ENCODE measurements at places on chromosomes 11 and 22. TPM values are rescaled to one million over a fixed set of nuclear protein-coding genes. Genes with fewer than 3 reads are reported as not detected.

MS4A7 gene
- 1.0 TPM for polyA plus RNA-seq

LGR4 gene
- not detected for polyA plus RNA-seq

KLHL35 gene
- 0.41 TPM for polyA plus RNA-seq

GRAP2 gene
- 46.0 TPM for polyA plus RNA-seq

MICAL2 gene
- 35.0 TPM for polyA plus RNA-seq

DNA sequence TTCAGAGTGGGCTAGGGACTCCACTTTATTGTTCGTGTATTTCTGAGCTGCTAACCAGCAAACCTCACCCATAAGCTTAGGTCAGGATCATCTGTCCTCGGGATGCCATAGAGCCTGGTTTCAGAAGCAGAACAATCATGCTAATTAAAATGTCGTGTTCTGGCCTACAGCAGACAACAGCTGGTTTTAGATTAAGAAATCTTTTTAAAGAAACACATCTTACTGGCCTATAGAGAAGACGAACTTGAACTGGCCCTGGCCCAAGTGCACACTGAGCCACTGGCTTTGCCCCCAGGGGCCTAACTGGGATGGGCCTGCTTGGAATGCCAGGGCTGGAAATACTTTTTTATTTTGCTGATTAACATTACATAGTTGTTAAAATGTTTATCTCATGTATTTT is 63.2 kb downstream of the ALX4 start:
- no peaks in the 10 kb centered on the region for H3K27me3 ChIP-seq
- peaks cover 69% of the 10 kb centered on the region for H3K36me3 ChIP-seq
- peaks cover 8% of the 10 kb centered on the region for H3K4me1 ChIP-seq

GRCh38 chr11:67662142-67662834 is 11.8 kb upstream of the ACY3 start:
- no peaks in the 10 kb centered on the region for H3K4me1 ChIP-seq
- no peak for DNase-seq
- H3K36me3 ChIP-seq, result no peaks in the 10 kb centered on the region
- H3K27ac ChIP-seq, result no peak overlapping the region
- no peaks in the 10 kb centered on the region for H3K27me3 ChIP-seq

- no peak for DNase-seq
- H3K36me3 ChIP-seq, result no peaks in the 10 kb centered on the region
- H3K27ac ChIP-seq, result no peak overlapping the region
- no peak overlapping the region for H3K4me3 ChIP-seq
Observed at GRCh38 chr11:131371791-131372104, 1.3 kb downstream of the NTM start.

DNA sequence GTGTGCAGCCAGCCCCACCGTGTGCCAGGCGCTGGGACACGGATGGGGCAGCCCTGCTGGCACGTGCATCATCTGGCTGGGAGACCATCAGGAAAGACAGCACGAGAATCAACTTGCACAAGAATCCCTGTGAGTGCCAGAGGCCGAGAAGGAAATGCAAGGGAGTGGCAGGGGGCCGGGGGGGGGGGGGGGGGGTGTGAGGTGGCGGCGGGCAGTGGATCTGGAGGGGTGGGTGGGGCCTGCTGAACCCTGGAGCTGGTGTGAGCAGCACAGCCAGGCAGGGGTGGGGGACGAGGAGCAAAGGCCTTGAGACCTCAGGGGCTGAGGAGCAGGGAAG is 14.0 kb upstream of the FLRT1 start:
- peaks cover 2% of the 10 kb centered on the region for H3K27me3 ChIP-seq
- DNase-seq, result no peak
- no peaks in the 10 kb centered on the region for H3K4me1 ChIP-seq
- H3K36me3 ChIP-seq, result no peaks in the 10 kb centered on the region

- no peaks in the 10 kb centered on the region for H3K36me3 ChIP-seq
- H3K4me3 ChIP-seq, result no peak overlapping the region
- no peaks in the 10 kb centered on the region for H3K27me3 ChIP-seq
- no peaks in the 10 kb centered on the region for H3K4me1 ChIP-seq
- DNase-seq, result no peak
Observed at GRCh38 chr22:44410451-44410991, 87.5 kb downstream of the RTL6 start.

- no peak overlapping the region for H3K27ac ChIP-seq
- DNase-seq, result no peak
- H3K36me3 ChIP-seq, result peaks cover 9% of the 10 kb centered on the region
- H3K4me3 ChIP-seq, result no peak overlapping the region
- no peaks in the 10 kb centered on the region for H3K27me3 ChIP-seq
Observed at GRCh38 chr11:126257764-126258163, 10.9 kb downstream of the SRPRA start.

- peak overlapping the region; percentile 69 for H3K27ac ChIP-seq
- H3K4me1 ChIP-seq, result peaks cover 18% of the 10 kb centered on the region
- peak; percentile 70 for DNase-seq
- H3K27me3 ChIP-seq, result peaks cover 9% of the 10 kb centered on the region
- no peaks in the 10 kb centered on the region for H3K36me3 ChIP-seq
Observed at GRCh38 chr11:65791719-65792213, 4.9 kb downstream of the OVOL1 start.

GRCh38 chr11:100460426-100460825 is 226.7 kb upstream of the ARHGAP42 start:
- no peak overlapping the region for H3K4me3 ChIP-seq
- DNase-seq, result no peak
- H3K27me3 ChIP-seq, result no peaks in the 10 kb centered on the region
- H3K36me3 ChIP-seq, result no peaks in the 10 kb centered on the region
- no peak overlapping the region for H3K27ac ChIP-seq

DNA sequence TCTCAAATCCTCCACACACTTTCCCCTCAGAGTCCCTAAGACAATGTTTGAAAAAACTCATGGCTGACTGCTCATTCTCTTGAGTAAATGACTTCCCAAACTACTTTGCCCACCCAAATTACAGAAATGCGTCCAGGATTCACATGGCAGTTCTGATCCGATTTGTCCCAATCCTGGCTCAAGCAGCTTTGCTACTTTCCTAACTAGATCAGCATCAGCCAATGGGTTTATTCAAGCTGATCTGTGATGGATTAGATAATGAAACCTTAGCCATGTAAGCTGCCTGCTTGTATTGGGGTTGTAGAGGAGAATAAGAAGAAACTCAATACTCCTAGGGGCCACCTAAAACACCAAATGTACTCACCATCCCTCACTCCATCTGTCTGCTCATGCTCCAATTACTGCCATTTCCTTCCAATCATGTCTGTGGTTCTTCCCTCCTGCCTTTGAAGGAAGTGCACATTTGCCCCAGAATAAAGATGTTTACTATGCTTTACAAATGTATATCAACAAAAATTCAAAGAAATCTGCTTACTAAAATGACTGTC is 6.9 kb downstream of the RBFOX2 start:
- H3K27me3 ChIP-seq, result no peaks in the 10 kb centered on the region
- no peaks in the 10 kb centered on the region for H3K4me1 ChIP-seq
- H3K27ac ChIP-seq, result no peak overlapping the region
- no peaks in the 10 kb centered on the region for H3K36me3 ChIP-seq
- H3K4me3 ChIP-seq, result no peak overlapping the region
- no peak for DNase-seq

- H3K27me3 ChIP-seq, result no peaks in the 10 kb centered on the region
- peak overlapping the region; percentile 86 for H3K27ac ChIP-seq
- DNase-seq, result no peak
- H3K36me3 ChIP-seq, result peaks cover 11% of the 10 kb centered on the region
Observed at GRCh38 chr11:67301951-67302516, 1.3 kb upstream of the SSH3 start.

- no peaks in the 10 kb centered on the region for H3K4me1 ChIP-seq
- no peak overlapping the region for H3K4me3 ChIP-seq
- no peaks in the 10 kb centered on the region for H3K27me3 ChIP-seq
- no peak for DNase-seq
Observed at GRCh38 chr11:26186389-26186788, 145.5 kb upstream of the ANO3 start.
